ENCODE measurements at places on chromosomes 2 and 18.

DNA sequence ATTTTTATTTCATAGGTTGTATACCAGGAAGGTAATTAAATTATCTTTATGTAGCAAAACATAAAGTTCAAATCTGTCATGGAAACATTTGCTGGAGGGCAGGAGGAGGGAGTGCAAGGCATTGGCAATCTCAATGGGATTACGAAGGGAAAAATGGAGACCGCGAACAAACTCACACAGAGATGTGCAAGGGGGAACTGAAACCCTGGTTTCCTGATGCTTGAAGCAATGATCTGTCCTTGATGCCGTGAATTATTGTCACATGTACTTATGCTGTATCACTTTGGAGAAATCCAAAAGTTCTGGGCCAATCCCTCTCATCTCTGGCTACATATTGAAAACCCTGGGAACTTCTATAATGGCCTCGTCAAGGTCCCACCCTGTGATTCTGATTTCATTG is 65.0 kb upstream of the MFF start:
- no peak for DNase-seq

- no peak for DNase-seq
These were observed 96.3 kb upstream of the B3GNT2 start for GRCh38 chr2:62099523-62100175.

GRCh38 chr2:8886202-8886518 is 48.7 kb upstream of the KIDINS220 start:
- DNase-seq: no peak

- DNase-seq: no peak
These were observed 13.3 kb upstream of the GALNT14 start for GRCh38 chr2:31151501-31151900.

GRCh38 chr2:223797811-223798721 is 39.3 kb downstream of the AP1S3 start:
- DNase-seq: peak; percentile 75

DNA sequence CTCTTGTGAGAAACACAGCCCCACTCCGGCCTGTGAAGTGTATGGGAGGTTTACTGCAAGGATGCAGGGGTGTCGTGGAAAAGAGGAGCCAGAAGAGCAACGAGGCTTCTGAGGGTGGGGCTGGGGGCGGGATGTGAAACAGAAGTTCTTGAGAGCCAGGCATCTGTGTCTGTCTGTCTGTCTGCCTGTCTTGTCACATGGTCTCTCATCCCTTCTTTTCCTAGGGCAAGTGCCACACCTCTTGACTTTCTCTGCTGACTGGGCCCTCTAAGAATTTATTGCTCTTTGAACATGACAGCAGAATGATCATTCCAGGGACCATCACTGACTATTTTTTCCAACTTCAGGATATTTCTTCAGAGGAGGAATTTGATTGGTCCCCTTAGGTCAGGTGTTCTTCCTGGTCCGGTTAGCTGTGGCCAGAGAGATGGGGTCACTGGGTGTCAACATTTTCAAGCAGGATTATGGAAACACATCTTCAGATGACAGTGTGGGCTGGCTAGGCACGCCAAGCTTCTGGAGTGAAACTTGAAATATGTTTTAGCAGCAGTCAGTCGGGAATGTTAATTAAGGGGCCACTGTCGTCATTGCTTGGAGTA is 131.0 kb downstream of the FHOD3 start:
- DNase-seq: no peak

- no peak for DNase-seq
These were observed 83.5 kb downstream of the NCKAP5 start for GRCh38 chr2:133484784-133485183.

All from NCI-H2227 treated with DMSO at 0.1 percent for 48 hours (cell line).